ENCODE measurements at places on chromosomes 6 and 20. TPM values are rescaled to one million over a fixed set of nuclear protein-coding genes. Genes with fewer than 3 reads are reported as not detected.

DNA sequence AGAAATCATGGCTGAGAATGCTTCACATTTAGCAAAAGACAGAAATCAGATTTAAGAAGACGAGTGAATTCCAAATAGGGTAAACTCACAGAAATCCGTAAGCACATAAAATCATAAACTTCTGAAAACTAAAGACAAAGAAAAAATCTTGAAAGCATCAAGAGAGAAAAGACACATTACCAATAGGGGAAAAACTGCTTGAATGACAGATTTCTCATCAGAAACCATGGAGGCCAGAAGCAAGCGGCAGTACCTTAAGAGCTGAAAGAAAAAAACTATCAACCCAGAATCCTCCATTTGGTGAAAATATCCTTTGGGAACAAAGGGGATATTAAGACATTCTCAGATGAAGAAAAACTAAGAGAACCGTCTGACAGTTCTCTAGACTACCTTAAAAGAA, 66.6 kb upstream of the EMILIN3 start:
- DNase-seq, result no peak

GRCh38 chr6:135073756-135074393, 19.3 kb upstream of the HBS1L start:
- no peak for DNase-seq

DNA sequence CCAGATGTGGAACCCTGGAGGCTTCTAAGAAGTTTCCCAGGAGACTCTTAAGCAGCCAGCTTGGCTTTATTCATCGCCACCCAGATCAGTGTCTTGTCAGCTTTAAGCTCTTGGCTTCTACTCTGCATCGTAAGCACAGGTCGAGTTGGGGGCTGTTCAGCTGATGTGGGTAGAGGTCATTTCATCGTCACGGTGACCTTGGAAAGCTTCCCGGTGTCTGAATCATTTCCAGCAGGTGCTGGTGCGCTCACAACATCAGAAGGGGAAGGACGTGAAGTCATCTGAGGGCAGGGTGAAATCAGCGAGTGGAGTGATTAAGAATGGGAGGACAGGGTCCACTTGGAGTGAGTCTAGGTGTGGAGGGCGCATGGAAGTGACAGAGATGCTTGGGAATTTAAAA, 112.6 kb downstream of the SASH1 start:
- DNase-seq, result no peak

The HCRTR2 gene
- not detected for total RNA-seq

DNA sequence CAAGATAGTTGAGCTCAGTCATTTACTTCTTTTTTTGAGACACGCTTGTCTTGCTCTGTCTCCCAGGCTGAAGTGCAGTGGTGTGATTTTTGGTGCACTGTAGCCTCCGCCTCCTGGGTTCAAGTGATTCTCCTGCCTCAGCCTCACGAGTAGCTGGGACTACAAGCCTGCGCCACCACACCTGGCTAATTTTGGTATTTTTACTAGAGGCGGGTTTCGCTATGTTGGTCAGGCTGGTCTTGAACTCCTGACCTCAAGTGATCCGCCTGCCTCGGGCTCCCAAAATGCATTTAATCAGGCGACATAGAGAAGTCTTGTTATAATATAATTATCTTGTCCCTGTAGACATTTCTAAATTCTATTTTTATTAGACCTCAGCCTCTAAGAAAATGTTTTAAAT, 6.1 kb downstream of the AMD1 start:
- DNase-seq, result no peak

The PRR18 gene
- not detected for total RNA-seq

DNA sequence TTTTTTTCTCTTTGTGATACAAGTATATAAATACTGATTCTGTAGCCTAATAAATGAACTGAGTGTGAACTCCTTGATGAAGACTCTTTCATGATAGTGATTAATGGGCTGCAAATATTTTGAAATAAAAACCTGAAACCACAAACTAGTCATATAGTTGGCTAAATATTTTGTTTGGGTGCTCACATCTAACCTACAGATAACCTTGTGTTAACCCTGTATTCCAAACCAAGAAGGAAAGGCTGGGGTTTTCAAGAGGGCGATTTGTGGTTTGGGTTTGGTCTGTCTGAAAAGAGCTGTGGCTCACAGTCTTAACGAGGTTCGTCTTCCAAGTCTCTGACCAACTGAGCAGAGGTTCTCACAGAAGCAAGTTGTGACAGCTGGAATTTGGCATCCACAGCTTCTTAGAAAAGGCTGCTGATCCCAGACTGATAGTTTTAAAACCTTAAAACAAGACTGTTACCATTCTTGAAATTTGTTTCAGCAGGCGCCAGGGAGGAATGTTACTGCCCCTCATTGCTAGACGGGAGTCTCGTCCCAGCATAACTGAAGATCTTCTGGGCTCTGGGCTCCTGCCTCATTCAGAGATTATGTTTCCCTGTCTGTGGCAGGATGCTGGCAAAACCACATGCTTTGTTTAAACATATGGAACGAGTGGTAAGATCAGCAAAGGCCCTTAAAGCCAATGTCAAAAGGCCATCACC, 736.4 kb upstream of the MARCKS start:
- DNase-seq, result no peak

The RPP21 gene
- 34.9 TPM for total RNA-seq
